ENCODE measurements at places on chromosomes 2 and 18. TPM values are rescaled to one million over a fixed set of nuclear protein-coding genes. Genes with fewer than 3 reads are reported as not detected.

GRCh38 chr2:162063281-162063680 lies 10.7 kb downstream of the DPP4 start:
- no peak for DNase-seq

- DNase-seq, result no peak
Measured at GRCh38 chr2:102061962-102062795, 70.4 kb downstream of the IL1R2 start.

DNA sequence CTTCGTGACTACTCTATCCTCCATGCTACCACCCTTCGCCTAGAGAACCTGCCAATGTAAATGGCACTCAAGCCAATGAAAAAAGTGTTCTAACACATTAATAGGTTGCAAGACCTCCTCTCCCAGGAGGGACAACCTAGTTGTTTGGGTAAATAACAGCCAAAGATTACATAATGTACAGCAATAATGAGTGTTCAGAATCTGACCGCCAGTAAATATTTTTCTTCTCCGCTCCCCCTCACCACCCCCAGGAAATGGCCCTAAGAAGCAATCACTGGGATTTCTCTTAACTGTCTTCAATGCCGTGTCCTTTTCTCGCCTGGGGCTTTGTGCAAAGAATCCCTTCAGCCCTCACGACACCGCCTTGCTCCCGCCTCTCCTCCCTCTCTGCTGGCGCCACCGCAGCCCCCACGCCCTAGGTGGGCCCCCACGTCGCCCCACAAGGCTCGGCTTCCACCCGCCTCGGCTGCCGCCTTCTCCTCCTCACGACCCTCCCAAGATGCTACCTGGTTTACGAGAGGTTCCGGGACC lies 458 bp downstream of the HYCC2 start:
- DNase-seq, result no peak

DNA sequence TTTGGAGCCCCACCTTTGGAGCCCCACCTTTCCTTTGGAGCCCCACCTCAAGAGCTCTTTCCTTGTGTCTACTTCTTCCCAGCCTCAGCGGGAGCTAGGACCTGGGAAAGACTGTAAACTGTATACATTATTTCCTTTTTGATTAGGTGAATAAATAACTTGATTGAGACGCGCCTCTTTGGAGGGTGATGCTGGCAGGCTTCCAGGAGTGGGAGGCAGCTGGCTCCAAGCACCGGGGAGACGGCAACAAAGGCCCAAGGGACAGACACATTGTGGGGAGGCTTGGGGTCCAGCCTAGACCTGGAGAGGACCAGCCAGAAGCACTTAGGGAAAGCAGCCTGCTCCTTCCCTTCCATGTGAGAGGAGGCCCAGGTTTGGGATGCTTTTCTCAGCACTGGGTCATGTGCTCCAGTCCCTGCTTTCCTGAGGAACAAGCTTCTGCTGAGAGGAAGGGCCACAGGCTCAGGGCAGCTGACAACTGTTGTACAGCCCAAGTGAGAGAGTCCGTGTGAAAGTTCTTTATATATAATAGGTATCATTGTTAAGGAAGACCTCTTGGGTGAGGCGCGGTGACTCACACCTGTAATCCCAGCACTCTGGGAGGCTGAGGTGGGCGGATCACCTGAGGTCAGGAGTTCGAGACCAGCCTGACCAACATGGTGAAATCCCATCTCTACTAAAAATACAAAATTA lies 297.2 kb upstream of the SLC14A2 start:
- no peak for DNase-seq

GRCh38 chr2:178819992-178820391 lies 12.8 kb upstream of the TTN start:
- DNase-seq, result no peak

DNA sequence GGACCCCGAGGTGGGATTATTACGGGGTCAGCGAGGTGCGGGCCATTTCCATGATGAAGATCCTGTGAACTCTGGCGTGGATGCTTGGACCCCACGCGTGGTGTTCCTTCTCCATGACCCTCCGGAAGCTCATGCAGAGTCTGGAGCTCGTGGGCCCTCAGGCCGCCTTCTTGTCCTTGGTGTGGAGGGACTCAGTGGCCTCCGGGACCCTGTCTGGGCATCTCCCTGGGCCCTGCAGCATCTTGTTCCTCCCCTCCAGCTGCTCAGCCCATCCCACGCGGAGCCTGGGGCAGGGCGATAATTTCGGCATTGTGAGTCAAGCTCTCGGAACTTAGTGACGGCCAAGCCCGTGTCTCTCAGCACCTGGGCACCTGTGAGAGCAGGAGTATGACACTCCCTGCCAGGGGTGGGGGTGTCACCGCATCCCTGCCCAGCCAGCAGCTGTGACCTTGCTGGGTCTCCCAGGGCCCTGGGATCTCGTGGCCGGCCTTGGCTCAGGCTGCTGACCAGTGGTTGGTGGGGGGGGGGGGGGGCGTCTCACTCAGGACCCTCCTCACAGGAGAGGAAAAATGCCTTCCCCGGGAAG lies 24.6 kb downstream of the RTP5 start:
- no peak for DNase-seq

DNA sequence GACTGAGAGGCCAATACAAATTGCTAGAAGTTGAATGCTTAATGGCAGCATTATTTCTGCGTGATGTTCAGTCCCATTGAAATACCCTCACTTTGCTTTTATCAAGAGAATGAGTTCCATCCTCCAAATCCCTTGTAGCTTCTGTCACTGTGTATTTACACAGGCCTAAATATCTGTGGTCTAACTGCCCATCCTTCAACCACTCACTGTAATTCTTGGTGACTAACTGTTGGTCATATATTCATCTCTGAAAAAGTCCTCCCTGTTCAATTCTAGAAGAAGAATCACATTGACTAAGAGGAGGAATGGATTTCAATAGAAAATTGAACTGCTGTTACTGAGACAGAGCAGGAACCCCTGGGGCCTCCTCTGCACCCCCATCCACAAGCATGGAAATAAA lies 74.2 kb upstream of the L3MBTL4 start:
- no peak for DNase-seq

GRCh38 chr2:234913208-234913626 lies 38.6 kb upstream of the SH3BP4 start:
- DNase-seq, result no peak

GRCh38 chr2:167332358-167332757 lies 444.1 kb downstream of the XIRP2 start:
- no peak for DNase-seq

- DNase-seq, result no peak
Measured at GRCh38 chr2:51322613-51323012, 290.7 kb upstream of the NRXN1 start.

GRCh38 chr2:10346929-10347561 lies 44.3 kb downstream of the HPCAL1 start:
- DNase-seq, result no peak

GRCh38 chr2:178630581-178630980 lies 150.3 kb downstream of the PLEKHA3 start:
- DNase-seq, result no peak

DNA sequence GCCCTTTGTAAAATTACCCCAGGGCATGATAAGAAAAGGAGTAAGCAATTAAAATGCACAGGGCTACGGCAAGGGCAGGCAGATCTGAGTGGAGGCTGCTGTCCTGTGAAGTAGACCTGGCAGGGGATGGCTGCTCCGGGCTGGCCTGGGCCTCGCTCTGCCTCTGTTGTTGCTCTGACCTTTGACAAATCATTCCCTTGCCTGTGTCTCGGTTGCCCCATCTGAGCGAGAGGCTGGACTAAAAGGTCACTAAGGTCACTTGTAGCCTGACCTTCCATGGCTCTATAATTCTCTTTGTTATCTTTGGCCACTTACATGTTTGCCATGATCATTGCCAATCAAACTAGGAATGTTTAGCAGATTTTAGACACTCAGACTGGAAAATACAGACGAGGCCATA lies 118.1 kb downstream of the KLHL29 start:
- DNase-seq, result no peak

DNA sequence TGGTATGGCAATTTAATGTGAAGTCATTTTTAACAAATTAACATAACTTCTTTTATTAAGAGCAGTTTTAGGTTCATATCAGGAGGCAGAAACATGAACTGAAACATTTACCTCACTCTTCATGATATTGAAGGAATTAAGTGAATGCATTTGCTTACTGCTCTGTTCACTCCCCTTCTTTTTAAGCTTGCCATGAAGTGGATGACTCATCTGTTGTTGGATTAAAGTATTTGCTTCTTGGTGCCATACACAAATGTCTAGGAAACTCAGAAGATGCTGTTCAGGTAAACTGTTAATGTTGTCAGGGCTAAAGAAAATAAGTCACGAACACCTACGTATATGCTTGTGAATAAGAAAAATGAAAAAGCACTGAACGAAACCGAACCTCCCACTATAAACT lies 10.2 kb upstream of the CABYR start:
- no peak for DNase-seq

DNA sequence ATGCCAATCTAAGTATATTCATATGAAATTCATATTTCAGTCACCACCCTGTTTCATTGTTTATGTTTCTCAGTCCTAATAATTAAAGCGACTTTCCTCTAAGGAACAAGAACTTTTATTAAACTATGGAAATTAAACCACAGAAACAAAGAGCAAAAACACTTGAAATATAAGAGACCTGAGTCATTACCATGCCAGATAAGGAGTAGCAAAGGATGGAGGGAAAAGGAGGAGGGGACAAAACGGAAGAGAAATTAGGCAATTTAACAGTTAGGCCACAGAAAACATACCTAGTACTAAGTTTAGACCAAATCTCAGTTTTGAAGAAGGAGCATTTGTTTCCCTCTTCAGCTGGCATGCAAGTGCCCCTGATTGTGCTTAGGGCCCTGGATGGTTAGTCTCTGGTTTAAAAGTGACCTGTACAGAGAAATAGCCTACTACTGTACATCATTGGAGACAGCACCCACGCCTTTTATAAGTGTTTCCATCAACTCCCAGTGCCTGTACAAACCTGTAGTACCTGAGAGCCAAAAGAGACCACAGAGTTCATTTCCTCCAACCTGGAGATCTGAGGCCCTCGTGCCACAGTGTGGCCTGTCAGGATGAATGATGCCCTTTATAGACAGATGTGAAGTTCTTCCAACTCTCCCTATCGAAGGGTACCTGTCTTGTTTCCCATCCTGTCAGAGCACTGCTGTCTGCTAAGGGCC lies 74.5 kb downstream of the SPATS2L start:
- no peak for DNase-seq

Gene ATP6V1C2
- polyA plus RNA-seq, result 0.23 TPM

Gene SPP2
- not detected for polyA plus RNA-seq

Gene CABLES1
- polyA plus RNA-seq, result 7.2 TPM

Gene CD8B2
- under 0.01 TPM for polyA plus RNA-seq

Gene NAT8
- 0.25 TPM for polyA plus RNA-seq

Gene SGO2
- 5.0 TPM for polyA plus RNA-seq

Gene AAK1
- polyA plus RNA-seq, result 5.4 TPM

Gene NEB
- polyA plus RNA-seq, result 0.60 TPM

Gene CGREF1
- polyA plus RNA-seq, result not detected

Gene CRYGD
- polyA plus RNA-seq, result not detected

Gene CPO
- polyA plus RNA-seq, result not detected

Gene GCKR
- polyA plus RNA-seq, result not detected

Gene DHRS9
- 107 TPM for polyA plus RNA-seq

Data from sigmoid colon (tissue), 7 donors.